ENCODE measurements at places on chromosomes 12 and 14. TPM values are rescaled to one million over a fixed set of nuclear protein-coding genes. Genes with fewer than 3 reads are reported as not detected.

The TPH2 gene
- total RNA-seq = 0.15 TPM

The NANOG gene
- total RNA-seq = not detected

The OR4N2 gene
- not detected for total RNA-seq

The CTSG gene
- total RNA-seq = not detected

The GAPDH gene
- total RNA-seq = 605 TPM

GRCh38 chr12:113880326-113880725 is 85.8 kb downstream of the RBM19 start:
- no peak for DNase-seq

DNA sequence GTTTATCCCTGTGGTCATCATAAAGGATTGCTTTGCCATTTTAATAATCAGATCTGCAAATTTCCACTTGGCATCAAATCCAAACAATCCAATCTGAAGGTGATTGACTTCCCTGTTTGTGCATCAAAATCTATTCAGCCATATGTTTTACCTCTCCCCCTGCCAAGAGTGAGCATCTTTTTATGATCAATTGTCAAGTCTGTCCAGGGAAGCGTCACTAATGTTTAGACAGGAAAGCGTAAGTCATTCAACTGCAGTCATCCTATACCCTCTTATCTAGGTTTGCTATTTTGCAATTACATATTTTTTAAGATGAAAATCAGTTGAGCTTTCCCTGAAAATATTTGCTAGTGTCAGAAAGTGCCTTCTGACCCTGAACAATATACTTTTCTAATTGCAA is 1224.1 kb upstream of the SEL1L start:
- DNase-seq = no peak

DNA sequence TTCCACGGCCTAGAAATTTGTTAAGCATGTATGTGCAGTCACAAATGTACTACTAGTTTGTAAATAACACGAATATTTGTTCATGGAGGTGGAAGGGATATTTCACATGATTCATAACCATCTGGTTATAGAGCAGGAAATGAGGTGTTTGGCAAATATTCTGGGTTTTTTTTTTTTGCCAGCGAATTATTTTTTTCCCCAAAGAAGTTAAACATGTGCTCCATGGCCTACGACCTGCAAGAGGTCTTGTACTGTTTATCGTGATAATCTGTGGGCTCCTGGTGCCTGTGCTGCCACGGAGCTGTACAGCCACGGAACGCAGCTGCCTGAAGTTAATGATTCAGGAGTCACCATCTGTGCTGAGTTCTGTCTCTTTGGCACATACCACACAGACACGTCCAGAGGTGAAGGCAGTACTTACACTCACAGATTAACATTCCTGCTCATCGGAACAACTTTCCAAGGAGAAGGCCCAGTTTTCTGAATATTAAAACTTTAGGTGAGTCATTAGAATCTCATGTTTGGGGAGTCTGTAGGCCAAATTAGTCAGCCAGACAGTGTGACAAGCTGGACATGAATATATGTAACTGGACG is 156.3 kb downstream of the TMX1 start:
- DNase-seq = no peak

GRCh38 chr14:81141426-81141825 is 79.3 kb downstream of the GTF2A1 start:
- DNase-seq = no peak

DNA sequence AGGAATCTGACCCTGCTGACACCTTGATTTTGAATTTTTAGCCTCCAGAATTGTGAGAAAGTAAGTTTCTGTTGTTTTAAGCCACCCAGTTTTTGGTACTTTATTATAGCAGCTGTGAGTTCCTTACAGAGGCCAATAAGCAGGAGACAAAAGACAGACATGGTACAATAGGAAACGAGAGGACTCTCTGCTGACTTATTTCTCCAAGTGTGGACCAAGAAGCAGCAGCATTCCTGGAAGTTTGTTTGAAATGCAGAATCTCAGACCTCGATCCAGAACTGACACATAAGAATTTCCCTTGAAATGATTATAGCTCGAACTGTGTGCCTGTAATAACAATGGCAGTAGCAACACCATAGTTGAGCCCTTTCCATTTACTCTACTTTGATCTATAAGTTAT is 31.9 kb upstream of the LUM start:
- DNase-seq = no peak

The DPPA3 gene
- total RNA-seq = not detected

DNA sequence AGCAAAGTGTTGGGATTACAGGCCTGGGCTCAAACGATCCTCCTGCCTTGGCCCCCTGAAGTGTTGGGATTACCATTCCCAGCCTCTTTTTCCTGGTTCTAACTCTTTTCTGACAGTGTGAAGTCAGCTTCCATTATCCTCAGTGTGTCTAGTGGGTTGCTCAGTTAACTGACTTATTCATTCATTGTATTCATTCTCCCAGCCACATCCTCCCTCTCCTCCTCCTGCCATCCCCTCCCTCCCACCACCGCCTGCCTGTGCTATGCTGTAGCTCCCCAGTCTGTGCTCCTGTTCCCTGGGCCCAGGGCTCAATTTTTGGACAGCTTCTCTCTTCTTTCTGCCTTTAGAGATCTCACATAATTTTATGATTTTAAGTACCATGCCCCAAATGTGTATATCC is 19.4 kb downstream of the ATP6V0A2 start:
- no peak for DNase-seq

DNA sequence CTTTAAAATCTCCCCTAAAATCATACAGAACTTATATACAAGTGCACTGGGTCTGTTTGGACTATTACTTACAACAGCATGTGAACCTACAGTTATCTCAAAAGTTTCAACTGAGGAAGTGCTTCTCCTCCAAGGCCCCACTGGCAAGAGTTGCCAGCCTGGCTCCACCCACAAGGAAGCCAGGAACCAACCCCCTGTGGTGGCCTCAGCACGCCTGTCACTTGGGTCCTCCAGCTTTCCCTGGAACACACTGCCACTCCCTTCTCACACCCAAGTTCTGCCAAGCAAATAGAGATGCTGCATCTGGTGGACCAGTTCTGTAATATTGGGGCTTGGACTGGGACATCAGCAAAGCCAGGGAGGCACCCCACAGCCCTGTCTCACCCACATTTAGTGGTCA is 115.4 kb downstream of the GCH1 start:
- no peak for DNase-seq

The EXOC5 gene
- total RNA-seq = 45.1 TPM

GRCh38 chr12:9792961-9793617 is 32.4 kb upstream of the CD69 start:
- no peak for DNase-seq

GRCh38 chr14:73140811-73141323 is 4.6 kb downstream of the PSEN1 start:
- DNase-seq = no peak

GRCh38 chr12:109127533-109128242 is 11.3 kb downstream of the ACACB start:
- no peak for DNase-seq

The SLCO1B1 gene
- total RNA-seq = not detected

GRCh38 chr12:62588916-62589315 is 122.3 kb downstream of the MON2 start:
- no peak for DNase-seq

DNA sequence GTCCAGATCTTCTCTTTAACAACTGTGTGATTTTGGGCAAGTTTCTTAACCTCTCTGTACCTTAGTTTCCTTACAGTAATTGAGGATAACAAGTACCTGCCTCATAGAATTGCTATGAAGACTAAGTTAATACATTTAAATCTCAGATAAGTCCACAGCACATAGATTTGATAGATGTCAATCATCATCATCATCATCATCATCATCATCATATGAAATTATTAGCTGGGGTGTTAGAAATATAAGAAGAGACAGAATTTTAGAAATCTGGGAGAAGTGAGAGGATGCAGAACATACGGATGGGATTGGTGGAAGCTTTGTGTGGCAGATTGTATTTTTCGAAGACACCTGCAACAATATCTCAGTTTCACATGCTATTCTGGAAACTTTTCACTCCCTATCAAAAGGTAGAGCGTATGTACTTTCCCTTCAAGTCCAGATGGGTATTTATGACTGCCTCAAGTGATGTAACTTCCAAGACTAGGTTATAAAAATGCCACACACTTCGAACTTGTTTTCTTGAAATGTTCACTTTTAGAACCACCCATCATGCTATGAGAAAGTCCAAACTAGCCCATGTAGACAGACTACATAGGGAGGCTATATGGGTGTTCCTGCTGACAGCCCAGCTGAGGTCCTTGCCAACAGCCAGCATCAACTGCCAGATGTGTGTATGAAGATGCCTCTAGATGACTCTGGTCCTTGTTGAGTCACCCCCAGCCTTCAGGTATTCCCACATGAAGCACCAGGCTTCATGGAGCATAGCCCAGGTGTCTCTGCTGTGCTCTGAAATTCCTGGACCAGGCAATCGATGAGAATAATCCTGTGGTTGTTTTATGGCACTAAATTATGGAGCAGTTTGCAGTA is 20.7 kb upstream of the SDR39U1 start:
- no peak for DNase-seq

The FGF23 gene
- not detected for total RNA-seq

The CABP1 gene
- not detected for total RNA-seq

GRCh38 chr12:129779033-129779432 is 124.8 kb downstream of the TMEM132D start:
- DNase-seq = no peak

The GNB3 gene
- total RNA-seq = 4.3 TPM

DNA sequence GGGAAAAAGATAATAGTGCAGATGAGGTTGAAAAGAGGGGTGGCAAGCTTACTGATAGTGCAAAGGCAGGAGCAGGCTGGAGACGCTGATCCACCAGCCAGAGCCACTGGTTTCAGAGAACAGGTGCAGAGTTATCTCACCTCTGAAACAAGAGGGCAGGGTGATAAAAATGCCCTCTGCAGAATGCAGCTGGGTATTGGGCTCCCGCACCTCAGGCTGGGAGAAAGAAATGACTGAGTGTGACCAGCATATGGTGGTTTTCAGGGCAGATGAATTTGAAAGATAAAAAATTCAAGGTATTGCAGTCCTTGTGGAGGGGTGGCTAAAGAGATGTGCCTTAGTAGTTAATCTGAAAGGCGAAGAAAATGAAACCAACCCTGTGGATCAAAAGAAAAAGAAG is 2.9 kb upstream of the TMEM30B start:
- no peak for DNase-seq

The SP1 gene
- total RNA-seq = 96.6 TPM

GRCh38 chr12:67068761-67069450 is 200.3 kb upstream of the CAND1 start:
- peak; percentile 26 for DNase-seq

Data from T-cell (primary cell).